ENCODE measurements at places on chromosomes 1 and 21.

GRCh38 chr21:33247599-33247998, 17.9 kb downstream of the IFNAR2 start:
- DNase-seq, result no peak

- DNase-seq, result no peak
Measured at GRCh38 chr1:234702342-234703000, 92.5 kb upstream of the IRF2BP2 start.

DNA sequence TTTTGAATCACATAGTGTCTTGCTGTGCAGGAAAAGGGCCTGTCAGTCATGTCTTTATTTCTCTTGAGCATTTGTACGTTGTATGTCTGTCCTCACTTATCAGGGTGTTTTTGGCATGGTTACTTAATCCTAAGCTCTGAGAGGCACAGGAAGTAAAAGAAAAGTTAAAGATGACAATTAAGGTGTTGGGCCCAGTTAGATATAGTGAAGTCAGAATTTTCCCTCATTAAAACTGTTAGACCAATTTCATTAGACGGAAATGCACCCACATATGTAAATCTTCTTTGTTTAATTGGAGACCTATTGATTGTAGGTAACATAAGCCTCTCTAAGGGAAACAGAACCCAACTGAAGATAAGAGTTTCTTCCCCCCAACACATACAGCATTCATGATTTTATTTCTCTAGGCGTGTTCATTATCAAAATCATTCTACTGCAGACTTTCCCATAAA, 21.9 kb downstream of the NFIA start:
- no peak for DNase-seq

GRCh38 chr1:84020151-84020550, 21.2 kb upstream of the TTLL7 start:
- no peak for DNase-seq

DNA sequence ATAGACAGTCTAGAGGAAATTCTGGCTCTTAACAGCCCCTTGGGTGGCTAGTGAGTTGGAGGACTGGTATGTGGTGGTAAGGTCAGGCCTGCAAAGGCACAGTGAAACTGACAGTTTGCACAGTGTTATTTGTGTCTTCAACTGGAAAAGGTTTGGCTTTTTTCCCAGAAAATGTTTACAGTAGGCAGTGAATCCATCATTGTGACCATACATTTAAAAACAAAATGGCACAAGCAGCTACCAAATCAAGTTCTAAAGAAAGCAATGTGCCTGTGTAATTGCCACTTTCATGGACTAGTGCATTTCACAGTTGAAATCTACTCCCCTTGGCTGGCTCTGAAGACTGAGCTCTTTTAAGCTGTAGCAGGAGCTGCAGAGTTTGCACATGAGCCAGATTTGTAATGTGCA, 24.8 kb downstream of the ATPAF1 start:
- DNase-seq, result no peak

- DNase-seq, result no peak
Measured at GRCh38 chr1:191876631-191877030, 281.6 kb upstream of the RGS18 start.

Data from A549 (cell line).